ENCODE measurements at places on chromosomes 12 and 14.

DNA sequence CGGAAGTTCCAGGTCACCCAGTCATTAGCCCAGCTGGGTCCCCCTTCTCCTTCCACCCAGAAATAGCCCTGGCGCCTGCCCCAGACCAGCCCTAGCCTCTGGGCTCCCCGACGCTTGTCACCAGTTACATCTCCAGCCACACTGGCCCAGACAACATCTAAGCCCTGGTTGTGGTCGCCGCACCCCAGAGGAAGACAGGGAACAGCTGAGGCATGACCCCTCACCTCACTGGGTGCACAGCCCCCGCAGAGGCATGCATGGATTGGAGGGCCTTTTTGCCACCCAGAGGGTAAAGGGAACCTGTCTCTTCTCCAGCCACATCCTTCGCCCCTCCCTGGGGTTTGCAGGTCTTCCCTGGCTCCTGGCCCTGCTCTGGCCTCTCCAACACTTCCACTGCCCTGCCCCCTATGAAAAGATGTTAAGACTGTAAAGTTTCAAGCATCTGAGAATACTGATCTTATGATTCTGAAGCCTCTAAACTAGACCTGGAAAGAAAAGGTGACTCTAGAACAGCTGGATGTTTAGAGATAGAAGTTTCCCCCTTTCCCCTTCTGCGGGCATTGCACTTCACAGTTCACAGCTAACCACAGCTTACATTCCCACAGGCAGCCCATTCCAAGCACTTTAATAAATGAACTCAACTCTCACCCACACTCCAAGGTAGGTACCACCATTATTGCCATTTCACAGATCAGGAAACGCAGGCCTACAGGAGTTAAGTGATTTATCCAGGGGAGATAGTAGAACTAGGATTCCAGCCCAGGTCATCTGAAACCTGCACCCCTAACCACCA is 14.7 kb downstream of the TMEM119 start:
- no peak for DNase-seq

GRCh38 chr14:53062856-53063255 is 90.3 kb downstream of the DDHD1 start:
- DNase-seq: no peak

GRCh38 chr12:123937707-123938591 is 34.7 kb downstream of the CCDC92 start:
- DNase-seq: no peak

DNA sequence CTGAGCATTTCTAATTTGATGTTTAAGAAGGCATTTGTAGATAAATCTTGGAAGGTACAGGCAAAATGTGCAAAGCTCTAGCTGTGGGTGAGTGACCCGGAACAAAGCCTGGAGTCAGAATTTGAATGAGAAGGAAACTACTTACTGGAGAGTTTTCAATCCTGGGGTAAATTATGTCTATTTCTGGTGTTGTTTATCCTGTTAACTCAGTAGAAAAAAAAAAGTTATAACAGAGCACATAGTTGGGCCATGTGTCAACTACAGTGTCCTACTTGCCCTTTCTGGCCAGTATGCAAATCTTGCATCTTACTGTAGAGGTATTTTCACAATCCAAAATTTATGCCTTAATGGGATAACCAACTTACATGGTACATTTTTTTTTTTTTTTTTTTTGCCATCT is 182.3 kb downstream of the SYNE2 start:
- DNase-seq: no peak

- DNase-seq: no peak
These were observed 4.9 kb downstream of the VAMP1 start for GRCh38 chr12:6465467-6466183.

GRCh38 chr12:75444429-75445136 is 36.0 kb upstream of the GLIPR1 start:
- DNase-seq: no peak

- no peak for DNase-seq
These were observed 217.1 kb upstream of the BTG1 start for GRCh38 chr12:92362785-92363184.

GRCh38 chr12:70048521-70049250 is 194.5 kb upstream of the CNOT2 start:
- DNase-seq: no peak

GRCh38 chr12:68342966-68343365 is 10.8 kb upstream of the MDM1 start:
- no peak for DNase-seq

GRCh38 chr14:97416550-97416949 is 619.4 kb downstream of the VRK1 start:
- DNase-seq: no peak

DNA sequence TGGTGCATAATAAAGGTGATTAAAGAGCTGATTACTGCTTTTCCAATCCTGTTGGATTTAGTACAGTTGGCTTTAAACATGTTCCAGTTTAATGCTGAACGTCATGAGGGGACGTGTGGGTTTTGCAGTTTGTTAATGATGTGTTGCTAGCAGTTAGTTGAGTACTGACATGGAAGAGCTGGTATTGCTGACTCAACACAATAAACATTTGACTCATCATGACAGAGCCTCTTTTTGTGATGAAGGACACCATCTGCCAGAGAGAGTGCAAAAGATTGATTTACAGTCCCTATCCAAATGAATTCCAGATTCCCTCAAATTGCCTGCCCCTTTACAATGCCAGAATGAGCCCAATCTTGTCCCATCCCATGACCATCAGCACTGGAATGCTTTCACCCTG is 346.2 kb upstream of the PRICKLE1 start:
- DNase-seq: no peak

DNA sequence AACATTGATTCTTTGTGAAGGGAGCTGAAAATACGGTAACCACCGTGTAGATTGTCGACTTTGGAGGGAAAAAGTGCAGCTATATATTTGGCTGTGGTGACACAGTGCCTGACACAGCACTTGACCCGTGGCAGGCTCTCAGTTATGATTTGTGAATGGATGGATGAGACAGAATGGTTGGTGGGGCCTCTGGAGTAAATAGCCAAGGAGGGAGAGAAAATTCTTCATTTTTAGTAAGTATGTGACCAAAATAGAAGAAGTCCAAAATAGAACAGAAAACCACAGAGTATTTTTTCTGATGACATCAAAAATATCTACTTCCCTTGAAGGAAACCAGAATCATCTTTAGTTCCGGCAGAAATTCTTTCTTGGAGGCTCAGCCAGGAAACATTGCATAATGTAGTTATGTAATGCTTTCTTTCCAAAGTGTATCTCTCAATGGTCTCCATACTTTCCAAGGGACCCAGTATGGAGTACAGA is 82.0 kb upstream of the WSCD2 start:
- DNase-seq: no peak

- no peak for DNase-seq
These were observed 21.8 kb downstream of the VDR start for GRCh38 chr12:47882781-47883546.

- no peak for DNase-seq
These were observed 11.8 kb downstream of the TMEM179 start for GRCh38 chr14:104592785-104593184.

GRCh38 chr12:42828836-42829235 is 239.3 kb upstream of the PRICKLE1 start:
- DNase-seq: no peak
